ENCODE measurements at places on chromosomes 3 and 15.

- DNase-seq = no peak
Measured at GRCh38 chr3:12906141-12906915, 65.0 kb upstream of the RPL32 start.

DNA sequence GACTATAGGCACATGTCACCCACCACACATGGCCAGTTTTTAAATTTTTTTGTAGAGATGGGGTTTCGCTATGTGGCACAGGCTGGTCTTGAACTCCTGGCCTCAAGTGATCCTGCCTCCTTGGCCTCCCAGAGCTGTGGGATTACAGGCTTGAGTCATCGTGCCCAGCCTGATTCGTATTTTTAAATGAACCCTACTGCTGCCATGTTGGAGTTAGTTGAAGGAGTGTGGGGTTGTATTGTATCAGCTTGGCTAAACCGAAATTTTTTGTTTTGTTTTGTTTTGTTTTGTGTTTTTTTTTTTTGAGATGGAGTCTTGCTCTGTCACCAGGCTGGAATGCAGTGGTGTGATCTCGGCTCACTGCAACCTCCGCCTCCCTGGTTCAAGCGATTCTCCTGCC is 11.8 kb upstream of the ZNF770 start:
- DNase-seq = no peak

- no peak for DNase-seq
Measured at GRCh38 chr3:13301286-13301987, 118.7 kb downstream of the NUP210 start.

DNA sequence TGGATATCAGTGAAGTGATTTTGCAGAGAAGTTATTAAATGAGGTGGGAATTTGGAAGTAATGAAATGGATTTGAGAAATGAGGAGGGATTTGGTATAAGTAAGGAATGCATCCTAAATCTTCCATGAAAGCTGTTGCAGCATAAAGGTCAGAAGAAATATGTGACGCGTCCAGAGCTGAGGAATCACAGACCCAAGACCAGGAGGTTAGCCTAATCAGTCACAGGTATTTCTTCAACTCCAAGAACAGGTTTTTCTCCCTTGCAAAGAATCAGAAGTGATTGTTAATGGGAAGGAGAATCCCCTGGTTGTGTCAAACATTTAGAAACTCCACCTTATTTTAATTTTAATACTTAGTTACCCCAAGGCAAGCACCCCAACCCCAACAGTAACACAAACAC is 253.2 kb downstream of the MEX3B start:
- no peak for DNase-seq

- DNase-seq = no peak
Measured at GRCh38 chr3:114119776-114120175, 59.1 kb downstream of the DRD3 start.

- DNase-seq = no peak
Measured at GRCh38 chr15:56765251-56765650, 31.9 kb upstream of the ZNF280D start.

- DNase-seq = peak; percentile 46
Measured at GRCh38 chr15:85639752-85640381, 154.9 kb downstream of the KLHL25 start.

GRCh38 chr3:149270180-149270579 is 48.6 kb upstream of the CP start:
- DNase-seq = no peak

DNA sequence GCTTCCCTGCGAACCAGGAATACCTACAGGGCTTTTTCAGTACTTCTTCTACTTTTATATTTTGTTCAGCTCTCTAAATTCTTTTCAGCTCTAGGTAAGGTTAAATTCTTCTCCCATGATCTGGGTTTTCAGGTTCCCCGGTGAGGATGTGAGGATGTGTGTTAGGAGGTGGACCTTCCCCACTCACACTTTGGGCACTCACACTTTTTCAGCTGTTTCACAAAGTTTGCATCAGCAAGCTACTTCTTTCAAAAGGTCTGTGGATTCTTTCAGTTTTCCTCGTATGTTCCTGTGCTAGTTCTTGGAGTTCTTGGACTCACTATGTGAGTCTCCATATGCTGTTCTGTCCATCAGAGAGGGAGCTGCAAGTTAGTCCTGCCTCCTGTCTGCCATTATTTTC is 13.9 kb upstream of the OR5K2 start:
- DNase-seq = no peak

GRCh38 chr3:69929019-69929418 is 70.5 kb upstream of the SAMMSON start:
- no peak for DNase-seq

DNA sequence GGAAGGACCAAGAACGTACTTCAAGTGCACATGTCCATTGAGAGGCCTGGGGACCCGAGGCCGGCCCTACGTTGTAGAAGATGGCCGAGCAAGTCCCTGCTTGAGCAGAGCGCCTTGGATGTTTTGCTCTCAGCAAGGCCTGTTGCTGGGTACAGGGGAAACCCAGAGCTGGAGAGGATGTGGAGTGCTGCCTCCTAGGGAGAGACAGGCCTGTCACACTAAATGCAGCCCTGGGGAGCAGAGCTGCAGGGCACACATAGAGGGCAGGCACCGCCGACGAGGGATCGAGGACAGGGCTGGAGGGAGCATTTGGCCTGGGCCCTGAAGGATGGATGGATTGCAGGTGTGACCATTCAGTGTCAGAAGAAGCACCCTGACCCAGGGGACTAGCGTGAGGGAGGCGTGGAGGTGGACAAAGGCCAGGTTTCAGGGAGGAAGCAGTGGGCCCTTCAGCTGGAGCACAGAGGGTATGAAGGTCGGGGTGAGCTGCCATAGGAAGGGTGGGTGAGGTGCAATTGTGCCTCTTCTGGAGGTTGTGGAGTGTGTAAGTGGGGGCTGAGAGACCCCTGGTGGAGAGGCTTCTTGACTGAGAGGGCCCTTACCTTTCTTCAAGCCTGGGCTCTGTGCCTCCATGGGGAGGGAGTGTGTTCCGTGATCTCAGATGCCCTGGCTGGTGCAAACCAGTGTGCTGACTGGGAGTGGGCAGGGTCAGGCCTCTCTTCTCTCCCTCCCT is 142.4 kb downstream of the CHDH start:
- no peak for DNase-seq

DNA sequence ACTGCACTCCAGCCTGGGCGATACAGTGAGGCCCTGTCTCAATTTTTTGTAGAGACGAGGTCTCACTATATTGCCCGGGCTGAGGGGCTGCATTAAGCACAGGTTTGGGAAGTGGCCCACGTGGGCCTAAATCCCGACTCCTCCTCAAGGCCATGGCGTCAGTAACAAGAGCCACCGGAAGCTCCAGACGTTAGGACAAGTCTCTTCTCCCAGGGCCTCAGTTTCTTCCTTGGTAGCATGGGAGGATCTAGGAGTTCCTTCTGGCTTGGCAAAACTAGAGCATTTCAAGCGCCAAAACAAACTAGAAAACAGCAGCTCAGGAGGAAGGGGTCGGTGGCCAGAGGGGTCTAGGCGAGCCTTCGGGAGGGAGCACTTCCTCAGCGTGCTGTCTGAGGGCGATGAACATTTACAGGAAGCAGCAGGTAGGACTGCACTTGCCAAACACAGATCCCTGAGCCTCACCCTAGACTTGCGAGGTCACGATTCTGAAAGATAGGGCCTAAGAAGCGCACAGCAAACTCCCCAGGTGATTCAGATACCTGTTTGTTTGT is 536 bp downstream of the SNAPC5 start:
- DNase-seq = no peak

- no peak for DNase-seq
Measured at GRCh38 chr15:79874242-79874641, 22.6 kb downstream of the MTHFS start.

GRCh38 chr15:29687939-29688505 is 134.2 kb downstream of the TJP1 start:
- DNase-seq = no peak

GRCh38 chr3:169579116-169579710 is 84.3 kb downstream of the MECOM start:
- no peak for DNase-seq

DNA sequence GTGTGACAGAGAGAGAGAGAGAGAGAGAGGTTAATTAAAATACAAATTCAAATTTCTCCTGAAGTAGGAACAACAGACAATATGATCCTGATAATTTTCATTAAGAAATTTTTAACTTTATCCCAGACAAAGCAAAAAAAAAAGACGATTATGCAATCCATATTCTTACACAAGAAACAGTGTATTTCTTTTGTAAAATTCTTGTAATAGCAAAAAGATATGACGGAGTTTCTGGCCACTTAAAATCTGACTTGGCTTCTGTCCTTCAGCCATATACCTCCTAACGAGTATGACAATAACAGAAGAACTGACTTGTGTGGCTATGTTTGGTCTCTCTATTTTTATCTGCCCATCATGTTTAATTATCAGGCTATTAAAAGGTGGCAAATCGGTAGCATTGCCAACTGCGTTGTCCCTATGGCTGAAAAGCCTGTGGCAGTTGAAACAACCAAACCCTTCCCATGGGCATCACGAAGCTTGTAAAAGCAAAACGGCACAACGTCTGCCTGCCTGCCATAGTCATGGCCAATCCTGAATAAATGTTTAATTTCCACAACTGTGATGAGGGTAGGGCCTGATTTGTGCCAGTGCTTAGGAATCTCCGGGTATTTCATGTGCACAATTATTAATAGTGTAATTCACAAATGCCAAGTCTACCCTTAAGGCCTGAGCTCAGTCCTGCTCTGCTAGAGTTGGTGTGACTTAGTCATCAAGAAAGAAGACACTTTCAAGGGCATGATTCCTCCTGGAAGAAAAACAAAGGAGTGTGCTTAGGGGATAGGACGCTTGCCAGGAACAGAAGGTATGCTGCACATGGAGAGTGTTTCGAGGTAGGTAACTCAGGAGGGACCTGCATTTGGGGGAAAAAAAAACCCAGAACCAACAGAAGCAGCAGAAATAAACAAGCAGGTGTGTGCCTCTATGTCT is 1090.2 kb downstream of the FHIT start:
- no peak for DNase-seq

DNA sequence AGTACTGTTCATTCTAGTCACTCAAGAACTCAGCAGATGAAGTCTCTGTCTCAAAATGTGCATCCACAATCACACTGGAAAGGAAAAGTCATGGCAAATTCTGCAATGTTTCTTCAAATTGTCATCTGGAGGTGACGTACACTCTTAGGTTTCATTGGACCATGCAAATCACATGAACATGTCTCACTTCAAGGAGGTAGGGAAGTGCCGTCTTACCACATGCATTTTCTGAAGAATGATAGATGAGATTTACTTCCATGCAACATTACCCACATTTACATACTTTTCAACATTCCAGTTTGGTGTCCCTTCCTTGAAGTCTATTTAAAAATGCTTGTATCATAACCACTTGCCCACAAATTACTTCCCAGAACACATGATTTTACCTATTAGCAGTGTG is 107.9 kb upstream of the SATB1 start:
- no peak for DNase-seq

- no peak for DNase-seq
Measured at GRCh38 chr3:34284959-34285826, 486.8 kb downstream of the PDCD6IP start.

- no peak for DNase-seq
Measured at GRCh38 chr3:171822431-171823106, 12.3 kb upstream of the PLD1 start.

- no peak for DNase-seq
Measured at GRCh38 chr3:17770682-17771081, 28.3 kb upstream of the TBC1D5 start.

DNA sequence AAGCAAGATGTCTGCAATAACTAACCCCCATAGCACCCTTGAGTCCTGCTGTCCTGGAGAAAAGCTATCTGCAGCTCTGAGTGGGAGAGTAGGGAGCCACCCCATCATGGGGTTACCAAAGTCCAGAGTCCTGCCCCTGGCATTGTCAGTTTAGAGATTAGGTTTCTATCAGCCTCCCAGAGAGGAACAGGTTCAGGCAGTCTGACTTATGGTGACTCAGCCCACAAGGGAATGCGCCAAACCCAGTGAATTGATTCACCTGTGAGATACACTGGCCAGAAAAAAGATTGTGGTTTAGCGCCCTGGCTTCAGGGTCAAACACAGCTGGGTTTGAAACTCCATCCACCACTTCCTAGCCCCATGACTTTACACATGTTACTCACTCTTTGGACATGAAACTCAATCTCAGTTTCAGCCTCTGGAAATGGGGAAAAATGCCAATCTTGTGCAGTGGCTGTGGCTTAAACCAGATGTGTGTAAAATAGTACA is 263.6 kb upstream of the HES1 start:
- DNase-seq = peak; percentile 48

DNA sequence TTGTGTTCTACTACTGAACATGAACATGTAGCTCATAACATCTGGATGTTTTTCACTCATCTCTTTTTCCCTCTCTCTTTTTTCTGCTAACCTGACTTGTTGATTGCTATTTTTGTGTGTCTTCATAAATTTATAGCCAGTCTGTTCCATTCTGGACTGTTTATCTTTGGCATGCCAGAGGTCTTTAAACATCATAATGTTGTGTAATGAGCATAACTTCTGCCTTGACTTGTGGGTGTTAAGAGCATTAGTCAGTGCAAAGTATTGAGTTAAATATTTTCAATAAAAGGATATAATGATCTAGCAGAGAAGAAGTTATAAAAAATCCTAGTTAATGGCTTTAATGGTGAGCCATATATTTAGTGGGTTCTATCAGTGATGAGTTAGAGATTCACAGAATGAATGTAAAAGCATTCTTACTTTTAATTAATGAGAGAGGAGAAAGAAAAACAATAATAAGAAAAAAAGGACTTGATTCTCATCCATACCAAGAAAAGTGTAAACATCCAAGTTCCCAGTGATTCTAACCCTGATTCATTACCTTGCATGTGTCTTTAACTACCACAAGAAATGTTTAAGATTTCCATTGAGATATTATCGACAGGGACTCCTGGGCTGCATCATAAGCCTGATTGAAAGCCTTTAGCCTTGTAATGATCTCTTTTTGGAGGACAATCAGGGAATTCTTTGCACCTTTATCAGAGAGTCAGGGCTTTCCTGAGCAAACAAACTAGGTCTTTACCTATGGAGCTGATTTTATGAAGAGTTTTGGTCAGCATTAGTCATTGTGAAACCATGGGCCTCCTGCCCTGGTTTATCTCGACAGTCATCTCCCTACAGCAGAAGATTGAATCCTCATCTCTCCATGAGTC is 22.9 kb downstream of the MITF start:
- DNase-seq = peak; percentile 24

DNA sequence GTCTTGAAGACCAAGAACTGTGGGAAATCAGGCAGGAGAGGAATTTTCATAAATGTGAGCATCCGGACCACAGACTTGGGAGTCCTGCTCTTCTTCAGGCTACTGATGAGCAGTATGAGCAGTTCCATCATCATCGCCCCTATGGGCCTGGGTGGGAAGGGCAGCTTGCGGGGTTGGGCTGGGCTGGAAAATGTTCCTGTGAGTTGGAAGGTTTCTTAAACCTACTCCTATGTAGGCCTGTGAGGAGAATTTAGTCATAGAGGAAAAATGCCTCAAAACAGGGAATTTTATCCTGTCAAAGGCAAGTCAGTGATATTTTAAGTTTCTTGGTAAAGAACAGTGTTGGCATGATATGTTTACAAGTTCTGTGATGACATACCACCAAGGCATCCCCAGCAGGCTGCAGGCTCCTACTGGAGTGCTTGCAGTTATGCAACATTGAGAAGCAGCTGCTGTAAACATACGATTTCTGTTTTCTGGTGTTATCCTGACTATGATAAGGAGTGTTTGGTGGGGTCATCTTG is 10.3 kb downstream of the MASP1 start:
- peak; percentile 81 for DNase-seq

GRCh38 chr3:114586119-114586518 is 292.3 kb downstream of the TIGIT start:
- no peak for DNase-seq

GRCh38 chr15:40787344-40787841 is 17.6 kb downstream of the C15orf62 start:
- no peak for DNase-seq

Measured in hepatic stellate cell (primary cell).